ENCODE measurements at places on chromosomes 11 and 22.
A peak's percentile ranks its signal among the peaks of the same experiment; 100 is the strongest.

DNA sequence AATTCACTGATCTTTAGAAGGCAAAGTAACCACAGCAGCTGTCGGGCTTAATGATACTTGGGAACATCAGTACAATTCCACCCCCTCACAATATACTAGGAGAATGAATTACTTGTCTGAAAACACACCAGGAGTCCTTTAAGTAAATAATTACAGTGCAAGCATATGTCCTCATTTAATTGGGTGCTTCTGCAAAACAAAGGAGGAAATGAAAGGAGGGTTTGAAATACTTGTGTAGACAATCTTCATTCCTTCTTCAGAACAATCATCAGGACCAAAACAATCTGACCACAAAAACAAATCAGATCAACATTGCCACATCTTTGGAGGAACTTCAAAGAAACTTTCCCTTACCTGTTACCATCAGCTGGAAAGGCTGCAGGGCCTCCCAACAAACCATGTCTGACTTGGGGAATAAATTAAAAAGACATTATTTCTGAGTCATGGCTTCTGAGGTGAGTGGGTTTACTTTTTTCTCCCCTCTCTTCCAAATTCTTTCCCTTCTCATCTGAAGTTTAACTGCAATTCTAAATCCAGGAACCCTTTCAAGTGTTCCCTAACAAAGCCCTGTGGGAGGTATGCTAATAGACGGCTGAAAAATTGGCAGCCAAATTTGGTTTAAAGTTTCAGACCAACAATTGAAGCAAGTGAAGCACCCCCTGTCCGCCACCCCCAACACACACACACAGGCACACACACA is 12.5 kb upstream of the CCDC117 start:
- no peak for DNase-seq

GRCh38 chr11:35943713-35944502 is at the start of gene LDLRAD3:
Gene LDLRAD3 (plus strand): TSS chr11:35944062. CDS start chr11:35944099, 37 bp downstream.
- DNase-seq, result peak; percentile 88

DNA sequence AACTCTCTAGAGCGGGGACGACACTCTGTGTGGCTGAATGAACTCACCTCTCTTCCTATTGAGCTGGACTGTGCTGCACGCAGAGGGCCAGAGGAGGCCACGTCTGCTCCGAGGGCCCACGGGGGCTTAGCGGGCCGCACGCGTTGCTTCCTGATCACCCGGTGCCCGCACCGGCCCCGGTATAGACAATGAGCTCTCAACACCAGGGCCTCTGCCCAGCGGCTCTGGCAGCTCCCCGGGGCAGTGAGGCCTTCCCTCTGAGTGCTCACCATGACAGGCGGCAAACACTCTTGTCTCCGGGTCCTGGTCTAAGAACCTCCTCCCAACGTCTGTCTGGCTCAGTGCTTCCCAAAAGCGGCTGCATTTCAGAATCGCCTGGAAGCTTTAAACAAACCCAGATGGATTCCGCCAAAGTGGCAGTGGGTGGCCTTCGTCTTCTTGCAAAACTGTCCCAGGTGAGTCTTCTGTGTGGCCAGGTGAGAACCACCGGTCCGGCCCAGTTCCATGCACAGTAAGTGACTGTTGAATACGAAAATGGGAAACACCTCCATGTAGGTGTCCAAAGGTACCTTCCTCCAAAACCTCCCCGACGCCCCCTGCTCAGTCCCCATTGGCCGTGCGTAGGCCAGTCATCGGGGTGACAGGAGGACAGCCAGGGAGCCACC is 47.8 kb upstream of the CCND1 start:
- no peak for DNase-seq

DNA sequence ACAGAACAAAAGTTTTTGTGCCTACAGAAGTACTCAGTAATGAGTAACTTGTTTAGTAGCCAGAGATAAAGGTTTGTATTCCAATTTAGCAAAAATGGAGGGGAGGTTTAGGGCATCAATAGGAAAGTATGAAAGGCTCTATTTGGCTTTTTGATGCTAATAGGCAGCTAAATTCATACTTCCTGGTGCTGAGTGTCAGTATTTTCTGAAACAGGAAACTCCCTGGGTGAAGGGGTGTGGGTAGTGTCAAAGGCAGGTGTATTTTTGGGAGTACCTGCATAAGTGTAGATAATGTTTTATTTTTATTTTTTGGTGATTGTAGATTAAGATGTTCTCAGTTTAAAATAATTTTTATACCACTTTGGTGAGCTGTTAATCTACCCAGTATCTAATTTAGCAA is 29.3 kb upstream of the MMP7 start:
- no peak for DNase-seq

DNA sequence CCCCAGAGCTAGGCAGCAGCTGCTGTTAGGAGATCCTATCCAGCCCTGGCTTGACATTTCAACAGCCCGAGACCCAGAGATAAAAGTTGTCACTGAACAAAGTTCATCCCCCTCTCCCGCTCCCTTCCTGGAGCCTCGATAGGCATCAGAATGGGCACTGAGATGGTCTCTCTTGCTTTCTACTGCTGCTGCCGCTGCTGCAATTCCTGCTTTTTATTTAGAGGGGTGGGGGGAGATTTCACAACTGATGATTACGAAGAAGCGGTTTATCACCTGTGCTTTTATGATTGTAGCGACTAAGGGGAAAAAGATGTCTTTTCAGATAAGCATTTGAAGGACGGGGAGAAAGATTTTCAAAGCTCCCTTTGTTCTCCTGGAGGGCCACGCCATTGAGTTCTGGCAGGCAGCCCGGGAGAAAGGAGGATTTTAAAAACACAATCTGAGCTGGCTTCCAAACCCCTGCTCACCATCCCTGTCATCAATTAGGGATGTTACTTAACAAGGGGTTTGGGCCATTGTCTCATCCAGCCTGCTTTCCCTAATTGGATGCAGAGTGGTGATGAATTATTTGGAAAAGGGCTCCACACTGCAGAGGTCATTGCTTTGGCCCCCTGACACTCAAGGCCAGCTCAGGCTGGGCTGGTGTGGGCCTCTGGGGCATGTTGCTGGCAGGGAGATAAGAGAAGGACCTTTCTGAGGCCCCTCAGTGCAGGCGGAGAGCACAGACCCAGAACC is 344.7 kb downstream of the BUD13 start:
- peak; percentile 12 for DNase-seq

GRCh38 chr22:35148866-35149548 is 83.0 kb downstream of the ISX start:
- DNase-seq, result no peak

DNA sequence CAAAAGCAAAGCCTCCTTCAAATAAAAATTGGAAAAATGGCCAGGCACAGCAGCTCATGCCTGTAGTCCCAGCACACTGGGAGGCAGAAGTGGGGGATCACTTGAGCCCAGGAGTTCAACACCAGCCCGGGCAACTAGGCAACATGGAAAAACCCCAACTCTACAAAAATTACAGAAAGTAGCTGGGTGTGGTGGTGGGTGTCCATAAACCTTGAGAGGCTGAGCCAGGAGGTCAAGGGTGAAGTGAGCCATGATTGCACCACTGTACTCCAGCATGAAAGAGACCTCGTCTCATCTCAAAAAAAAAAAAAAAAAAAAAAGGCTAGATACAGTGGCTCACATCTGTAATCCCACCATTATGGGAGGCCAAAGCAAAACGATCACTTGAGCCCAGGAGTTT is 22.3 kb downstream of the DDX6 start:
- DNase-seq, result no peak

GRCh38 chr11:113664069-113664980 is 41.8 kb downstream of the TMPRSS5 start:
- no peak for DNase-seq

DNA sequence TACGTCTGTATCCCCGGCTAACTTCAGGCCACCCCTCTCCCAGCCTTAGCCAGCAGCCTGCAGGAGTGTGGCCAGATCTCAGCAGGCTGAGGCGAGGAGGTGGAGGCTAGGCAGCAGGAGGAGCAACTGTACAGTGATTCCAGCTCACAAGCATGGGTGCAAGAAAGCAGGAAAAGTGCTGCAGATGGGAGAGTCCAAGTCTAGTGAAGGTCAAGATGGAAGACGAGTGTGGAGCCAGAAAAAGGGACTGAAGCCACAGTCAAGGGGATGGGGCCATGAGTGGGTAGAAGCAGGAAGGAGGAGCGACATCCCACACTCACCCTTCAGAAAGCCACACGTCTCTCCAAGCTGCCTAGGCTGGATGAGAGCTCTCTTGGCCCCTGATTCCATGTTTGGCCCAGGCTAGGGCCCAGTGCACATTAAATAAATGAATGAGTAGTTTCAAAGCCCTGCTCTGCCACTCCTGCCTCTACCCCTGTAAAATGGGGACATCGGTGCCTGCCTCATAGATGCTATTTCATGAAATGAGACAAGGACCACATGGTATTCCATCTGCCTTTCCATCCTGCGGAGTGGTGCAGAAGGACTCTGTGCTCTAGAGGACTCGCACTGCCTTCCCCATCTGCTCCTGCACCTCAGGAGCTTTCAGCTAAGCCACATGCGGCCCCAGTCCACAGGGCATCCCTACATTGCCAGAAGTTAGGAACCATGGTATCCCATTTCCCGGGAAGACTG is 2.9 kb downstream of the YDJC start:
- DNase-seq, result no peak

DNA sequence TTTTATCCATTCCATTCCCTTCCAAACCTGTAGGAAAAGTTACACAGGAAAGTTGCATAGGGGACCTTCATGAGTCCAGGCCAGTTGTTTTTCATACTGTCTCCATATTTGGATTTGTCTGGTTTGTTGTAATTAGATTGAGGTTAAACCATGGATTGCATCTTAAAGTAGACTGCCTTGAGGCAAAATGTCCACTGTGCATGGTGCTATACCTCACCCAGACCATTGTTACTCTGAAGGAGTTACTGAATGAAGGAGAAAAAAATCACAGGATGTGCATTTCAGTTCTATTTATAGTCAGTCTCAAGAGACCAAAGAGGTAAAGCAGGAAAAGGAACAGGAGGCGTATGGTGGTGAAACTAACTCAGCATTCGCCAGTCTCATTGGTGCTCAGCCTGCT is 29.6 kb upstream of the L3MBTL2 start:
- no peak for DNase-seq

DNA sequence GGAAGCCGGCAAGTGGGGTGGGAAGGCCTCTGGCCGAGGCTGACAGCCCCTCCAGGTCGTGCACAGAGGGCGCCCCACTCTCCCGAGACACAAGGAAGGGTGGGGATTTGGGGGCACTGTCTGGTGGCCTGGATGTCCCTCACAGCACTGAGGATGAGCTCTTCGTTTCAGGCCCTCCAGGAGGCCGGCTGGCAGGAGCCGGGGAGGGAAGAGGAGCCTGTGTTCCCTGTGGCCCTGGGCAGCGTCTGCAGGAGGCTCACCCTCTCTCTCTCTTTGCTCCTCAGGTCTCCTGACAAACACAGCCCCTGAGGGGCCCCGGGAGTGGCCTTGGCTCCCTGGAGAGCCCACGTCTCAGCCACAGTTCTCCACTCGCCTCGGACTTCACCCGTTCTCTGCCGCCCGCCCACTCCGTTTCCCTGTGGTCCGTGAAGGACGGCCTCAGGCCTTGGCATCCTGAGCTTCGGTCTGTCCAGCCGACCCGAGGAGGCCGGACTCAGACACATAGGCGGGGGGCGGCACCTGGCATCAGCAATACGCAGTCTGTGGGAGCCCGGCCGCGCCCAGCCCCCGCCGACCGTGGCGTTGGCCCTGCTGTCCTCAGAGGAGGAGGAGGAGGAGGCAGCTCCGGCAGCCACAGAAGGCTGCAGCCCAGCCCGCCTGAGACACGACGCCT is 1078.0 kb downstream of the BRD1 start:
- DNase-seq, result no peak

Data from hindlimb muscle (tissue), 1 donor.